Stimulated activated CD4-positive, alpha-beta T cell treated with anti-CD3 and anti-CD28 coated beads, TNF-alpha, amount 100 ng/mL, for 48 hours (primary cell): ENCODE measurements at places on chromosomes 11 and 22.

- peak; percentile 66 for DNase-seq
These were observed 14.6 kb upstream of the MIAT start for GRCh38 chr22:26642465-26643417.

DNA sequence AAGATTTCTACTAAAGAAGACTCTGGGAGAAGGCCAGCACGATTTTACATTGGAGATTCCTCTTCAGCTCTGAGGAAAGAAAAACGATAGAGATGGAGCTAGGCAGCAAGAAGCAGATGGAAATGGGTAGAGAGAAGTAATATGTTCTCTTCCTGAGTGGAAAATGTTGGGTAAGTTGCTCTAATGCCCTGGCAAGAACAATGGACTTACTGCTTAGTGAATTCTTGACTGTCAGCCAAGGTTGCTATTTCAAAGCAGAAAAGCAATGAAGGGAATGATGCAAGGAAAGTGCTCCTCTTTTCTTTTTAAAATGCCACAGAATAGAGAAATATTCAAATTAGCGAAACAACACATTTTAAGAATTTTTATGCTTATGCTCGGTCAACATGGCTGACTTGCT lies 38.4 kb upstream of the CWF19L2 start:
- no peak for DNase-seq

- DNase-seq = no peak
These were observed 4.1 kb downstream of the MIOX start for GRCh38 chr22:50490531-50491308.

- DNase-seq = no peak
These were observed 35.3 kb downstream of the TMPRSS5 start for GRCh38 chr11:113670831-113671215.

DNA sequence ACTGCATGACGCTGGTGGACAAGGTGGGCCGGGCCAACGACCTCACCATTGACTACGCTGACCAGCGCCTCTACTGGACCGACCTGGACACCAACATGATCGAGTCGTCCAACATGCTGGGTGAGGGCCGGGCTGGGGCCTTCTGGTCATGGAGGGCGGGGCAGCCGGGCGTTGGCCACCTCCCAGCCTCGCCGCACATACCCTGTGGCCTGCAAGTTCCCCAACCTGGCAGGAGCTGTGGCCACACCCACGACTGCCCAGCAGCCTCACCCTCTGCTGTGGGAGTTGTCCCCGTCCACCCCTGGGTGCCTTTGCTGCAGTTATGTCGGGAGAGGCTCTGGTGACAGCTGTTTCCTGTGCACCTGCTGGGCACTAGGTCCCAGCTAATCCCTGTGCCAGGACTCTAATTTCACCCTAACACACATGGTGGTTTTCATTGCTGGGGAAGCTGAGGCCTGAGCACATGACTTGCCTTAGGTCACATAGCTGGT lies 49.0 kb upstream of the PPP6R3 start:
- no peak for DNase-seq

GRCh38 chr11:115226556-115226955 lies 277.7 kb downstream of the CADM1 start:
- no peak for DNase-seq

- DNase-seq = no peak
These were observed 14.9 kb upstream of the MUC2 start for GRCh38 chr11:1059759-1060158.

GRCh38 chr11:61009392-61010275 lies 38.2 kb downstream of the CD6 start:
- no peak for DNase-seq

- no peak for DNase-seq
These were observed 36.8 kb upstream of the SMTN start for GRCh38 chr22:31044262-31044861.

DNA sequence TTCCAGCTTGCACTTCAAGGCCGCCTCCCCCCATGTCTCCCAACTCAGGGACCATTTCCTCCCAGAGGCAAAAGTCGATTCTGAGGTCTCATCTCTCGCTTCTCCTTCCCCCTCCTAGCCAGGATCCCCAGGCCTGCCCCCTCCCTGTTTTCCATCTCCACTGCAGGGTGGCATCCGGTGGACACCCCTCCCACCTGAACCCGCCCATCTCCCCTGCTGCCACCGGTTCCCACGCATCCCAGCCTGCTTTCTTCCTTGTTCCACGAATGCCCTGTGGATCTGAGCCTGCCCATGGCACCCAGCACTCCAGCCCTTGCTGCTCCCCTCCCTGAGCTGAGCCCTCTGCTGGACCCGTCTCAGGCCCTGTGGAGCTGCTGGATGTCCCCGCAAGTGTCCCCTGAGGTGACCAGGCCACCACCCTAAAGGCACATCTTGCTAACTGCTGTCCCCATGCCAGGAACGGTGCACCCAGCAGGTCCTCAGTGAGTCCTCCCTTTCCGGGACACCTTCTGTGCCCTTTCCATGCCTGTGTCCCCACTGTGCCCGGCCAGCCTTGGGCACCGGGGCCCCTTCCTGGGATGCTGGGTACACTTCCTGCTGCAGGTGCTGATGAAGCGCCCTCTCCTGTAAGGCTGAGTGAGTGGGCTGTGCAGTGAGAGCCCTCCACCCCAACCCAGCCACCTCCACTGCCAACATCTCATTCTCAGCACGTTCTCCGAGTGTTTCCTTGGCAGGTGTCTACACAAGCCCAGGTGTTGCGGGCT lies 936 bp downstream of the IL17REL start:
- DNase-seq = no peak
